CD4-positive, alpha-beta T cell treated with Interleukin-1 beta for 1 hour (primary cell): ENCODE measurements at places on chromosomes 11 and 22.

DNA sequence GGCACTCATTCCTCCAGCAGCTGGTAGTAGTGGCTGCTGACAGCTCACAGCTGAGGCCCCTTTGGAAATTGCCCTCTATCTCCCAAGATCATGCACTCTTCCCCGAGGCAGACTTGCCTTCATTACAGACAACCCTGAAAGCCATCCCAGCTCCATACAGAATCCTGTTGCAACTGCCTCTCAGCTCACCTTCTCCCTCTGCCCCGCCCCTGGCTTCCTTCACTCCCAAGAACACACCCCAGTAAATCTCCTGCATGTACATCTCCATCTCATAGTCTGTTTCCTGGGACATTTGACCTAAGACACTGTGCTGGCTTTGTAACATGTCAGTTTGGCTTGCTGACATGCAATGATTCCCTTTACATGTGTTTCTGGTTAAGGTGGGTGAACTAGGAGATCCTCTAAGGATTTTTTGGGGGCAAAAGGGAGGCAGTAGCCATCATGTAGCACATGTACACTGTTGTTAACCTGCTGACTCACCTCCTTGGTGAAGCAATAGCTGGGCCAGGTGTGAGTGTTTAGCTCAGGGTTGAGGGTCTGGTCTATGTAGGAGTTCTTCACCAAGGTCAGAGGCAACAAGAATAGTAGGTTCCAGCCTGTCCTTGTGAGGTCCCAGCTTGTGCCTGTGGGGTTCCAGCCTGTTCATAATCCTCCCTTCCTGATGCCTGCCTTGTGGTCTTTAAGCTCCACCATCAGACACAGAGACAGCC is 179.6 kb downstream of the CSNK2A3 start:
- DNase-seq, result no peak

- no peak for DNase-seq
These were observed 14.0 kb downstream of the ASCL2 start for GRCh38 chr11:2256293-2256913.

DNA sequence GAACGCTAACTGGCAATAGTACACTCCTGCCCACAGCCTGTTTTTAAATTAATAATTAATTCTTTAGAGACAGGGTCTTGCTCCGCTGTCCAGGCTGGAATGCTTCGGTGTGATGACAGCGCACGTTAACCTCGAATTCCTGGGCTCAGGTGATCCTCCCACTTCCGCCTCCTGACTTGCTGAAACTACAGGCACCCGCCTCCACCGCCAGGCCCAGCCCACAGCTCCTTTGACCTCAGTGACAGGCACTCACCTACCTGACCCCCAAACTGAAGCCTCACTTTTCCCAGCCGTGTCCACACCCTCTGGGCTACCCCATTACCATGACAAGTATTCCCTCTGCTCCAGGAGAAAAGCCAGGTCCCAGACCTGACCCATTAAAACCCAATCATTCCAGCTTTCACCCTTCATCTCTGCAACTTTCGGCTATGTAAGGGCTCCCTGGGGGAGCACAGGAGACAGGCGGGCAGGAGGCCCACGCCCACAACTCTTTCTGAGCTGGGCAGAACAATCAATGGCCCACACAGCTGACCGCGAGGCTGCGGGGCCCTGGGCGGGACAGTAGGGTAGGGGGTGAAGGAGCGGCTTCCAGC is 730 bp downstream of the LMNTD2 start:
- no peak for DNase-seq

DNA sequence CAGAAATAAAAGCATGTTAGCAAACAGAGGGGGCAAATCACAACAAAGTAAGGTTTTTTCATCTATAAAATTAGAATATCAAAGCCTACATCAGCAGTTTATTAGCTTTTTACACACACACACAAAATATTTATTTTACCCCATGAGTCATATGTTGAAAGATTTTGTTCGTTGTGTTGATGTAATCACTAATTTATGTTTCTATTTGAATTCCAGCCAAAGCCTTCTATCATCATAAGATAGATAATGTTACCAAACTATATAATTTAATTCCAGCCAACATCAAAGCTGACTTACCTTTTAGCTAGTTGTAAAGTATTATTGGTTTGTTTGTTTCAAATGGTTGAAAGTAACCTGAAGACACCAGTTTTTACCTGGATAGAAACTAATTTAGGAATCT is 458.0 kb upstream of the ARHGAP42 start:
- DNase-seq, result no peak

GRCh38 chr22:23240639-23241389 is 60.5 kb downstream of the BCR start:
- peak; percentile 33 for DNase-seq

- no peak for DNase-seq
These were observed 8.8 kb downstream of the TMEM216 start for GRCh38 chr11:61401173-61401572.

DNA sequence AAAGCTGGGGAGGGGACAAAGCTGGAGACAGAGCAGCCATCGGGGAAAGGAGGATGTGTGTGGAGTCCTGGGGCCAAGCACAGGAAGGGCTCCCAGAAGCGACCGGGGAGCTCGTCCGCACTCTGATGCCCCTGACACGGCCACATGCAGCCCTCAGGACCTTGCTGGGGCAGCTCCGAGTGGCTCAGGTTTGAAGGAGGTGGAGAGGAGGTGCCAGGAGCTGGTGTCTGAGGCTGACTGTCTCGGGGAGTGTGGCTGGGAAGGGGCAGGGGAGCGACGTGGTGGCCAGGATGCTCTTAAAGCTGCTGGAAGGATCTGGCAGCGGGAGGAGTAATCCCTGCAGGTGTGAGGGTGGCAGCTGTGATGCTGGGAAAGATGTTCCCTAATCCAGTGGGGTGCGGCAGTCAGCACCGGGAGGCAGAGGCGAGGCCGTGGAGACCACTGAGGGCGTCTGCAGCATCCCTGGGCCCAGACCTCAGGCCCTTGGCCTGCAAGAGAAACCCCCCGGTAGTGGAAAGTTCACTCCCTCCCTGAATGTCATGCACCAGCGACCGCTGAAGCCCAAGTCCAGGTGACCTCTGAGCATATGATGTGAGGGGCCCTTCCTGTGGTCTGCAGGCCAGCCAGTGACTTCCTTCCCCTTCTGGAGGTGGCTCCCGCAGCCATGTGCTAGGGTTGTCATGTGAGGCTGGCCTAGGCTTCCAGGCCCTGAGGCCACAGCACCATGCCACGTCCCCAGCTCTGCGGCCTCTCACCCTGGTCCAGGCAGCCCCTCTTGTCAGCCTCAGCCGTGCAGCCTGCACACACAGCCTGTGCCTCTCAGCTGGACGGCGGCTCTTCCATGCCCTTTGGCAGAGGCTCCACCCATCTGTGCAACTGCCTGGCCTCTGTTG is 17.2 kb upstream of the CTSD start:
- DNase-seq, result peak; percentile 48

DNA sequence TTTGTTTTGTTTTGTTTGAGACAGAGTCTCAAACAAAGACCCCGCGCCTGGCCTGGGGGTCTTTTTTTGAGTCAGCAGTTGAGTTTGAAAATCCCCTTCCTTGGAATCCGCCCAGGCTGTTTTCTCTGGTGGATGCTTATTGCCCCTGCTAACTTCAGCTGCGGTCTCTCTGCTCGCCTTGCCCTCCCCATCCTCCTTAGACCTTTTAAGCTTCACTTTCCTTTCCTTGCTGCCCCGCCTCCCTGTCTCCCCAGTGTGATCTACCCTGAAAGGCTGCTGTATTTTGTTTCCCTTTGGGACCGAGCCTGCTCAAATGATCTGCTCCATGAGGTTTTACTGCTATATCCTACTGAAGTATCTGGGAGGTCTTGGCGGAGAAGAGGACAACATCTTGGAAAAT is 2.5 kb downstream of the USP18 start:
- DNase-seq, result no peak

DNA sequence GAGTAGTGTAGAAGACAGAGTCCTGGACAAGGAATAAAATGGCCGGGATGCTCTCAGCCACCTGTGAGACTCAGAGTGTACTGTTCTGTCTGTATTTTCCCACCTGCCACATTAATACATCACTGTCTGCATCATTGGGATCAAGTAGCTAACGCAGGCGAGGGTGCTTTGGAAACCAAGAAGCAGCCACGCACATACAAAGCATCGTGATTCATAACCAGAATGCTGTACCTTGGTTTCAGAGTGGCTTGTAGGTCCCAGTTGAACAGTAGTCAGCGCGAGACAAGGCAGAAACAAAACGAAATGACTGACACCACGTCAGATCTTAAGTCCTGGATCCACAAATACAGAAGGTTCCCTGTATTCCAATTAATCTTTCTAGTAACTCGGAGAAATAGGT is 198.3 kb downstream of the GRIK4 start:
- DNase-seq, result no peak

DNA sequence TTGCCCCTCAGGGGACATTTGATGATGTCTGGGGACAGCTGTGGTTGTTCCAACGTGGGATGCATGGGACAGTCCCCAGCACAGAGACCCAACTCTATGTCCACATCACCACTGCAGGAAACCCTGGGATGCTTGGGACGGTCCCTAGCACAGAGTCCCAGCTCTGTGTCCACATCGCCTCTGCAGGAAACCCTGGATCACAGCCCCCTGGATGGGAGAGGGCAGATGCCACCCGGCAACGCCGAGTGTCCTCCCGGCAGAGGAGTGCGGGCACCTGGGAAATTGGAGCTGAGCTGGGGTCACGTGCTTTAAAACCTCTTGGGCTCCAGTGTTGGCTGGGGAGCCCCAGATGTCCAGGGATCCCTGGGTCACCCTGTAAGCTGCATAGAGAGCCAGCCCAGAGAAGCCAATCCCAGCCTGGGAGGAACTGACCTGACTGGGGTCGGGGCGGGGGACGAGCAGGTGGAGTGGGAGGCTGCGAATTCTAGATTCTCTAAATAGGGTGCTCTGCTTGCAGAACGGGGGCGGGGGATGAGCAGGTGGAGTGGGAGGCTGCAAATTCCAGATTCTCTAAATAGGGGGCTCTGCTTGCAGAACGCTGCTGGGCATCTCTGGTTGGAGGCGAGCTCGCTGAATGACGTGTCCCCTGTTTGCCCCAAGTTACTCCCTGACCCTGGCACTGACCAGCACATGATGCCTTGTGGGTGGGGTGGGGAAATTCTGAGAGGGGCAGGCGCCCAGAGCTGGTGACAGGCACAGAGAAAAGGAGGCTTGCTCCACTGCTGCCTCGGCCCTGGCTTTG is 1197.8 kb downstream of the BRD1 start:
- no peak for DNase-seq

DNA sequence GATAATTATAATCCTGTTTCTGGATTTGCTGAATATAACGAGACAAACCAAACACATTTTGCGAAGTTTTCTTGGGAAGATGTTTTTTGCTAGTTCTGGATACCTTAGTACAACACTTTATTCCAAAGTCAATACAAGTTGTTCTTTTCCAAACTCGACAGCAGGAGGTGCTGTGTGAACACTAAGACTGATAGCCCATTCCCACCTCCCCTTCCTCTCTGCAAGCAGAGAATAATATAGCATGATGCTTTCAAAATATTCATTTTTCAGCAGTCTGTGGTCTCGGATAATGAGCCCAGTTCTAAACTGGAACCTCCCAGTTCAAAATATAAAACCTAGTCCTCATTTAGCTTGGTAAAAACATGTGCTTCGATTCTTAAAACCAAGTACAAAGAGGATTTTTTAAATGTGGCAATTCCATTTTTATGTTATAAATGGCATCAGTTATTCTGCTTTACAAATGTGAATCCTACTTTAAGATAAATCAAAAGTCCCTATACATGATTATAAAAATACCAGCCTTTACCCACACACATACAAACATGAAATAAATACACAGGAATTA is 129.1 kb downstream of the DCDC1 start:
- DNase-seq, result peak; percentile 0

GRCh38 chr11:63682066-63683021 is 1.0 kb downstream of the RTN3 start:
- DNase-seq, result no peak

- DNase-seq, result no peak
These were observed 100.7 kb downstream of the CEP164 start for GRCh38 chr11:117428186-117428855.

DNA sequence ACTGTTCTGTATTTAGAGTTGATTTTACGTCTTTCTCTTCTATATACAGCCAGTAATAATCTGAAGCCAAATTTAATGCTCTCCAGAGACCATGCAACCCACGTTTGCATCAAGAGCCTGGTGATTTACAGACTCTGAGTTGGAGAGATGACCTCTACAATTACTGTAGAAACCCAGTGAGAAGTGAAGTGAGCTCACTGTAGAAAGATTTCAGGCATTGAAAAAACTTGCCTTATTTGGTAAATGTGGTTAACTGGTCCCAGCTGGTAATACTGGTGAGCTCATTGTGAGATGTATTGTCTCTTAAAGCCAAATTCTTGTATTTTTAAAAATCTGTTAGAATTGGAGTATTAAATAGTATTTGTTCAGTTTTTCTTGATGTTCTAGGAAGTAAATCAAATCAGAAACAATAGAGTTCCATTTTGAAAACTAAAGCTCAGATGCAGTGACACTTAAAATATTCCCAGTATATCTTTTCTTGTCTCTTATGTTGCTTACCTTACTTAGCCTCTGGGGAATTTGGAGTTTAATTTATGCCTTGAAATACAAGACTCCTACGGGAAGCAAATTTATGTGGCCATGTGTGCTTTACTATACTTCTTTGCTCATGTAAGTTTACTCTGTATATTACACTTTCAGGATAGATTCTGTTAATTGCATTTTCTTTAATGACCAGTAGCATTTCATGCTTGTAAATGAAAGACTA is 189.9 kb downstream of the ARHGAP42 start:
- no peak for DNase-seq

DNA sequence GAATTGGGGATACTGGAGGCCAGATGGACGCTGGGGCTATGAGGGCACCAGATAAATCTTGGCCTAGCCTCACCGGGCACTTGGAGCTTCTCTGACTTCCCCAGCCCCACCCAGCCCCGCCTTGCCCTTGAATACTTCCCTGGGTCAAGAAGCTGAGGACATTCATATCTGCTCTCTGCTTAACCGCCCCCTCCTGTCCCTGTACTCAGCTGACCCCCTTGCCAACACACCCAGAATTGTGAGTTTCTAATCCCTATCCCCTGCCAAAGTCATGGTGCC is 22.0 kb downstream of the FADS3 start:
- DNase-seq, result no peak

DNA sequence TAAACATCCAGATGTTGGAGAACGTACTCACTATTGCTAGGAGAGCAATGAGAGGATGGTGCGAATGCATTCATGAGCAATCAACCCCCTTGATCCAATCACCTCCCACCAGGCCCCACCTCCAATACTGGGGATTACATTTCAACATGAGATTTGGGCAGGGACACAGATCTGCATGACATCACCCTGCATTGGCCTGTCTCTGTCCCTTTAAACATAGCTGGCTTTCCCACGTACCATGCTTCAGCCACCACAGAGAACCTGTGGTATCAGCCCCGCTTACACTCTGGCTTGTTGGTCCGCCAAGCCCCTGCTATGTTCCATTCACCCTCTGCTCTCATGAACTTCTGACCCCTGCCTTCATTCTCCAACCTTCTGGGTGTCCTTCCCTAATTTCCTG is 157.5 kb upstream of the E2F8 start:
- DNase-seq, result no peak
